ENCODE measurements at places on chromosomes 12 and 14.

- peak; percentile 28 for DNase-seq
These were observed 49.1 kb upstream of the CAND1 start for GRCh38 chr12:67220065-67220464.

- DNase-seq = no peak
These were observed 364.2 kb downstream of the GALC start for GRCh38 chr14:87628780-87629179.

DNA sequence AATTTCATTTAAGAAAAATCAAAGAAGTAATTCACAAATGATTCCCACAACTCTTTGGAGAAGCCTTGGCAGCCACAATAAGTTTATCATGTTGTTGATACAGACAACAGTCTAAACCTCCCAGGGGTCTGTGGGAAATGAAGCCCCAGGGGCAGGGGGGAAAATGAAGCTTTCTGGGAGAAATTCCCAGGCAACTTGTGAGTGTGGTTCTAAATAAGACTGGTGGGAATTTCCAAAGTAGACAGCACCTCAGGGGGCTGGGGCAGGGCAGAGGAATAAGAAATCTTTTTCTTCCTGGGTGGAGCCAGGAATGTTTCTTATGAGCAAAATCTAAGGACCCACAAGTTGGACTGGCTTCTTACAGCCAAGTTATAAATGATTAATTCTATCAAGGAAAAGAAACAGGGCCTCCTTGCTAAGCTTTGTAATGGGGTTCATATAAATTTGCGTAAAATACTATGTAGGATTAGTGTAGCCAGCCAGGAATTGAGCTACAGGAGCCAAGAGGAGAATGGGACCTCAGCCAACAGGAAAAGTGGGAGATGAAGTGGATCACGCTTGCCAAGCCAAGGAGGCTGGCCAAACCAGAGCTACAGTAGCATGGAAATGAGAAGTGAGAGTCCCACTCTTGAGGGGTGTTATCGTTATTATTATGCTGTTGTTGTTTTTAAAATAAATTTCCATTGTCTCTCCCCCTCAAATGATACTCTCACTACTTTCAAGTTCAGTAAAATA, 182.9 kb upstream of the FAR2 start:
- DNase-seq = no peak

DNA sequence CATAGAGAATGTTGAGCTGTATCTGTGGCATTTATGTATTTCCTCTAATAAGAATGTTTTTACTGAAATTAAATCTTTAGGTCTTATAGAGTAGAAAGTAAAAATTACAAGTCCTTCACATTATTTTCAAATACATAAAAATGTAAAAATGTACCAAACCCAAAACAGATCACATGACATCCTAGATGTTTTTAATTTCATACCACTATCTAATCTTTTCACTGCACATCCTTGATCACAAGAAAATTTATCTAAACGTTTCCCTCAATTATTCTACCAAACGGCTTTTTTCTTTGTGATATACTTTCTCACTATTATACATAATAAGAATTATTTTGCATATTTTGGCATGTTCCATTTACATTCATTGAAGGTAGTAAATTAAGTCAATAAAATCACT, 18.3 kb downstream of the SGPP1 start:
- DNase-seq = no peak

GRCh38 chr12:104181313-104181712, 34.3 kb upstream of the TXNRD1 start:
- DNase-seq = no peak

- no peak for DNase-seq
These were observed 152.1 kb downstream of the METTL25 start for GRCh38 chr12:82510386-82510785.

DNA sequence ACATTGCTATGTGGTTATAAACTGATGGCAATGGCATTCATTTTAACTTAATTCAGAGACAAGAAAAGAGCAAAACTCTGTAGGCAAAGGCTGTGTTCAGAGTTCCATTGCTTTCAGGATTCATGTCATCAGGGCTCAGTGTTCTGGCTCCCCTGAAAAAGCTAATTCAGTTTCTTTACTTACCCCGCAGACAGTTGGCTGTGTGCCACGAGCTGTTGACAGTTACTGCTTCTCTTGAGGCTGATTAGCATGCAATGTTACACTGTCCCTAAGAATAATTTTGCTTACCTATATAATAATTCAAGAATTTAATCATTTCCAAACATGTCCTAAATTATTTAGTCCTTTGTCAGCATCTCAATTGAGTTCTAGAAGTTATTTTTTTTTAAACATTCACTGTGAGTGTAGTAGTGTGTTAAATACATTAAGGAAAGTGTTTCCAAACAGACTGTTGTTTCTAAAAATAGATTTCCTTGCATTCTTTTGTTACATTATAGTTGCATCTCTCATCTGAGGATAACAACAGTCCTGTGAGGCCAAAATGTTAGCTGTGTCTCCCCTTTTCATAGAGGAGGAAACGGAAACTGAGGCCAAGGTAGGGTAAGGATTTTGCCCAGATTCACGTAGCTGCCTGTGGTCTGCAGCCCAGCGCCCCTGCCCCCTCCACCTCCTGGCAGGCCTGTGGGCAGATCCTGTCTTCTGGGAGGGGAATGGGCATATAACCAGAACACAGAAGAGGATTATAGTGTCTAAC, 98.6 kb downstream of the PELI2 start:
- DNase-seq = no peak

DNA sequence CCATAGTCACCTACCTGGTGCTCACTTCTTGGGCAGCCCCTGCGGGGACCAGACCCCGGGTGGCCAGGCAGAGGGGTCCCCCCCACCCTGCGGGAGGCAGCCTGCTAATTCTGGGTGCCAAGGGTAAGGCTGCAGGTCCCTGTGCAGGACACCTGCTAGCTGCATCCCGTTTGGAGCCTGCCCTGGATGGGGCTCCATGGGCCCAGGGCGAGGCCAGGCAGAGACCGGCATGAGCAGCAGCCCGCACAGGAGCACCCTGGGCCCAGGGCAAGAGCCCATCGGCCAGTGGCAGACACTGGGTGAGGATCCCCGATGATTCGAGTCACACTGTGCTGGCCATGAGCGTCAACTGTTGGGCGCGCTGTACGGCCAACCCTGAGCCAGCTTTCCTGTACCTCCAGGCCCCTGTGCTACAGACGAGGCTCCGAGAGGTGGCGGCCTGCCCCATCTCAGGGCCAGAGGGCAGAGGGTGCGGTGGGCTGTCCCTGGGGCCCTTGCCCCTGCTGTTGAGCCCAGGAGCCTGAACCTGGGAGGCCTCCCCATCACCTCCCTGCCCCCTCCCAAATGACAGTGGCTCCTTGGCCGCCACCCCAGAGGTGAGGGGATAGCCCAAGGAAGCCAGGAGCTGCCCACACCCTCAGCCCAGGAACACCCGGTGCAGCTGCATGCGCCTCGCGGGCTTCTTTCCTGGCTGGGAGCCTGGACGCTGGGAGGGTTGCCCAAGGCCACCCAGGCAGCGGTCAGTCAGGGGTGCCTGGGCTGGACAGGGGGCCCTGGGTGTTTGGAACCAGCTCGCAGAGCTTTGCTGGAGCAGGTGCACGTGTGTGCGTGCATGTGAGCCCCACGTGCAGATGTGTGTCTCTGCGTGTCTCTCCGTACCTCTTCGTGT, 47.7 kb downstream of the CYP46A1 start:
- peak; percentile 16 for DNase-seq

- DNase-seq = no peak
These were observed 1272.4 kb upstream of the TMEM132C start for GRCh38 chr12:126994599-126994998.

- peak; percentile 64 for DNase-seq
These were observed 768 bp downstream of the DBX2 start for GRCh38 chr12:45049912-45050750.

DNA sequence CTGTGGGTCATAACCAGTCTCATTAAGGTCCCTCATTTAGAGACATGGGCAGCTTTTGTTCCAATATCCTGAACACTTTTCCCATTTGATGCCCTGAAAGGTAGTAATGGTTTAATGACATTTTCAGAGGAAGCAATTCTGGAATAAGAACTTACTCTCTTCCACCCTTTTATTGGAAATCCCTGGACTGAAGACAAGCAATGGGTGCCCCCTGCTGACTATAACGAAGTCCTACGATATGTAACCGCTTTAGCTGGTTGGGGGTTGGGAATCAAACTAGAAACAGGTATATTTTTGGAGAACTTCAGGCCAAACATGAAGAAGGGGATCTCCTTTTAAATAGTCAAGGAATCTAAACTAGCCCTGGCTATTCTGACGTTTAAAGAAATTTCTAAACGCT, 20.5 kb downstream of the SARNP start:
- DNase-seq = peak; percentile 36

DNA sequence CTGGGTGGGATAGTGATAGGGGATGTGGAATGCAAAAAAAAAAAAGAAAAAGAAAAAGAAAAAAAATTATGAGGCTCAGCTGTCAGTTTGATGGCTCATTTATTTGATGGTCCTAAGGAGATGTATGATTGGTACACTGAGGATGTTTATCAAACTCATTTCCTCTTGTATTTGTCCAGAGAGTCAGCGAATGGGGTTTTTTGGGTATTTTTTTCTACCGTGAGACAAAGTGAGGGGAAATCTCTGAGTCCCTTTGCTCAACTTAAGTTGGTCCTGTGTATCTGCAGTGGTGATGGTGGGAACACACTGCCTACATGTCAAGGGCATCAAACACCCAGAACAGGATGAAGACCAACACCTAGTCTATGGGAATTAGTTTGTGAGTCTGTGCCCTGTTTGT, 176.9 kb upstream of the HIF1A start:
- no peak for DNase-seq

DNA sequence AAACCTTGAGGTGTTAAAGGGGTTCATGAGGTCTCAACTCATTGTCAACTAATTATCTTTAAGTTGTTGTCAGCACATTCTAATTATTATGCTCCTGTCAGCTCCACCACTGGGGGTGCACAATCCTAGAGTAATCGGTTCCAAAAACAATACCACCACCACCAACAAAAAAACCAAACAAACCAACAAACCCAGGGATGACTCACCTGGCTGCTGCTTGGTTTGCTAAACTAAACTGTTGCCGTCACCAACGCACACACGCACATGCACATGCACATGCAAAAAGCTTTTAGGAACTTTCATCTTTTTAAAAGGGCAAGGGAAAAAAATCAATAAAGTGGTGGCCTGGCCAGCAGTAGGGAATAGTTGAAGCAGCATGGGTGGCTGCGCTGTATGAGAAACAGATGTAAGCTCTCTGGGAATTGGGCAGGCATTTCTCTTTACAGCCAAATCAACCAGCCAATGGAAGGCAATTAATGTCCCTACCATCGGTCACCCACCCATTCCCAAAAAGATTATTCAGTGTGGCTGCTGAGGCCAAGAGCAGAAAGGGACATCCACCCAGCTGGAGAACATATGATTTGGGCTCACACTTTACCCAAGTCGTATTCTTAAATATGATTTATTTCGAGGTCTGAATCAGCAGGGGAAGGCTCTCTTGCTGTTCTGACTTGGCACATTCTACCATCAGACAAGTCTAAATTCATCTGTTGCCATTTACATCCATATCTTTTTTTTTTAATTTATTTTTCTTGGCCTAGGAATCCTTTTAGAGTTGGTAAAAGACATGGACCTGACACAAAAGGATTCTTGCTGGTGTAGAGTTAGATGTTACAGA, 20.0 kb downstream of the TMEM30B start:
- no peak for DNase-seq

DNA sequence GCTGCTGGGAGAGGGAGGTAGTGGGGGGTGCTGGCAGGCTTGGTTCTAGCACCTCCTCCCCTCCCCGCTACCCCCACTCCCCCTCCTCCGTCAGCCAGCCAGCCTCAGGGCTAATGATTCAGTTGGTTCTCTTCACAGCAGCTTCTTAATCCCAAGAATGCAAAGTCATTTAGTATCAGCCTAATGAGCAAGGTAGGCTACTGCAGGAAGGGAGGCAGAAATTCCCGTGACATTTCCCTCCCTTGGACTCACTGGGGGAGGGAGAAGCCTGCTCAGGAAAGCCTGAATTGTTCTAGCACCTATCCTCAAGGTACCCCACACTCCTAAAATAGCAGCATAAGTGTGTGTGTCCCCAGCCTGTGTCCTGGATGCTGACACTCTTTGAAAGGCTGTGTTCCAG, 29.8 kb downstream of the ITPK1 start:
- DNase-seq = no peak

GRCh38 chr14:103697603-103698379, 17.5 kb downstream of the XRCC3 start:
- DNase-seq = no peak

DNA sequence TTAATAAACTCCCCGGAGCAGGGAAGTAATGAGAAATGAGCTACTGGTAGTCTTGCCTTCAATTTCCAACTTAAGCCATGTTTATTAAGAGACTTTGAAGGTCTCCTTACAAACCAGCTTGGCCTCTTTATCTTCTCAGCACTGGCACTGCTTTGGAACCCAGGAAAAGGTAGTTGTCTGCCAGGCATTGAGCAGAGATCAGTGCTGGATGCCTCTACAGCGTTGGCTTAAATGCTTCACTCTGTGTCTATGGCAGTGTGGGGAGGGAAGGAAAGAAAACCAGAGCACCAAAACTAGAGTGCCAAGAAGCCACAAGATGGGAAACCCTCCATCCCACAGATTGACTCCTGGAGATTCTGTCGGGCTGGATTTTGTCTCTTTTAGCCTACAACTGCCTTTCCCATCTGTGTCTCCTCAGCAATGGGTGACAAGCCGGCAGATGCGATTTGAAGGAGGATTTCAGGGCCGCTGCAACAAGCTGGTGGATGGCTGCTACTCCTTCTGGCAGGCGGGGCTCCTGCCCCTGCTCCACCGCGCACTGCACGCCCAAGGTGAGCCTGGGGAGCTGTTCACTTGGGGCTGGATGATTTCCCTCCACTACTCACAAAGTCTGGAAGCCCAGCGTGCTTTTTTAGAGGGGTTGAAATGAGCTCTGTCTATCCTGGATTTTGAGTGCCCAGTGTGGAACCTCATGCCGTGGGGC, 57.3 kb downstream of the FNTB start:
- DNase-seq = no peak

GRCh38 chr12:14577344-14577743, 9.7 kb upstream of the PLBD1 start:
- DNase-seq = no peak

DNA sequence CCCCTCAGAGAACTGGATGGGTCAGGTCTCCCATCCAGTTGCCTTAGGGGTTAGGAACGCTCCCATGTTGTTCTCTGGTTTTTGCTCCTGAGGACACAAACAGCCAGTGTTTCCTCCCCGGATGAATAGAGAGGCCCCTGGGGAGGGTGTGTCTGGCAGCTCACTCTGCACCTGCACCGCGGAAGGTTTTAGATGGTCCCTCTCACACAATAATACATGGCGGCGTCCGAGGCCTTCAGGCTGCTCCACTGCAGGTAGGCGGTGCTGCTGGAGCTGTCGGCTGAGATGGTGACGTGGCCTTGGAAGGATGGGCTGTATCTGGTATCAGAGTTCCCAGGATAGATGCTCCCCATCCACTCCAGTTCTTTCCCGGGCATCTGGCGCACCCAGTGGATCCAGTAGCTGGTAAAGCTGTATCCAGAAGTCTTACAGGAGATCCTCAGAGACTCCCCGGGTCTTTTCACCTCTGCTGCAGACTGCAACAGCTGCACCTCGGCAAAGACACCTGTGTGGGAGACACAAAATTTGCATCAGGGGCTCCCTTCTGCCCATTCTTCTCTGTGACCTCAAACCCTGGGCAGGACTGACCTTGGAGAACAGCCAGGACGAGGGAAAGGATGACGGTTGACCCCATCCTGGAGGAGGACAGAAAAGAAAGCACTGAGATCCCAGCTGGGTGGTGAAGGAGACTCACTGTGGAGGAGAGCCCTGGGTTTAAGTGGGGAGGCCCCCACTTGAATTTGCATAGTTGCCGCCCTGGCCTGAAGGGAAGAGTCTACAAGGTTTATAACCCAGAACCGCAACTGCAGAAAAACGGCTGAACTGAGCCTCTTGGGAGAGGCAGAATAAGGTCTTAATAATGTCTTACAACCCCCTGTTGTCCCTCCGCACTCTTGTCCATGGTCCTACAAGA, 1324.8 kb downstream of the TMEM121 start:
- no peak for DNase-seq
